ENCODE measurements at places on chromosomes 11 and 22.

DNA sequence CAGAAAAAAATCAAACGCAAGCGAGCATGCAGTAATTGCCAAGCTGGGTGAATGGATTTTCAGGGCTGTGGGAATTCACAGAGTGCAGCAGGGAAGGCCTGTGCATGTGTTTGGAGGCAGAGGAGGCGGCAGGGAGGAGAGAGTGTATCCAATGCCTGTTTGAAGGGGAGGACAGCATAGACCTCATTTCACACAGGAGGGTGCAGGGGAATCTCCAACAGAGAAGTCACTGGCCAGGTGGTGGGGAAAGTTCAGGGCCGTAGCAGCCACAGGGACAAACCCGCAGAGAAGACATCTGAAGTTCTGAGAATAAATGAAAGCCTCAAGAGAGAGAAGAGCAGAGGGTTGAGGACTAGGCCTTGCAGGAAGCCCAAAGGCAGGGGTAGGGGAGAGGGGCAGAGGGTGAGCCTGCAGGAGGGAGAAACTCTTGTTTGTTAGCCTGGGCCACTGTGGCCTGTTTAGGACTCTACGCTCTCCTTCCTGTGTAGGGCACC lies 19.2 kb upstream of the KDM2A start:
- peaks cover 19% of the 10 kb centered on the region for H3K4me1 ChIP-seq
- H3K36me3 ChIP-seq = no peaks in the 10 kb centered on the region
- no peak for DNase-seq

DNA sequence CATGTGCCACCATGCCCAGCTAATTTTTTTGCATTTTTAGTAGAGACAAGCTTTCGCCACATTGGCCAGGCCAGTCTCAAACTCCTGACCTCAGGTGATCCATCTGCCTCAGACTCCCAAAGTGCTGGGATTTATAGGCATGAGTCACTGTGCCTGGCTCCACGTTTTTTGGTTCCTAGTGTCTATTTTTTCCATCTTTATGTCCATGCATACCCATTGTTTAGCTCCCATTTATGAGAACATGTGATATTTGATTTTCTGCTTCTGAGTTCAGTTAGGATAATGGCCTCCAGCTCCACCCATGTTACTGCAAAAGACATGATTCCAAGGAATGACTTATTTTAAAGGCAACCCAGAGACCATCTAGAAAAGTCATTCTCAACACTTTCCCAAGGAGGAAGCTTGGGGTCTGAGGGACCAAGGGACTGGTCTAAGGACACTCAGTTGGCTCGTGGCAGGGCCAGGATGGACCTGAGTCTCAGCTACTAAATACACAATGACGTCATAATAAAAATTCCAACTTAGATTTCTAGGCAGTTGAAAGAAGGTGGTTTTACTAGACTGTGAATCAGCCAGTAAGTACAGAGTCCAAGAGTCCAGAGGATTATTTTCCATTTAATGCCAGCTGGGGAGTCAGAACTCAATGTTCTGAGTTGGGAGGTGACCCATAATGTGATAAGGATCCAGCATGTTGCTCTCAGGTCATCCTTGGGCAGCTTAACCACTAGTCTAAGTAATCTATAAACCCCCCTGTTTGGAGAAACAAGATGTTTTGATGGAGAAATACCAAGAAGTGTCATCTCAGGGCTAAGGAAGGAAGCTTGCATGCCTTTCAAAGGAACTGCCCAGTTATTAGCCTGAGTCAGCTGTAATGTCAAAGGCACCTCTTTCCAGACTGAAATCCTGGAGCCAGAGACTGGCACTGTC lies 39.4 kb downstream of the ABTB2 start:
- no peak overlapping the region for H3K4me3 ChIP-seq
- H3K36me3 ChIP-seq = no peaks in the 10 kb centered on the region
- H3K27me3 ChIP-seq = no peaks in the 10 kb centered on the region
- DNase-seq = no peak
- H3K27ac ChIP-seq = no peak overlapping the region

DNA sequence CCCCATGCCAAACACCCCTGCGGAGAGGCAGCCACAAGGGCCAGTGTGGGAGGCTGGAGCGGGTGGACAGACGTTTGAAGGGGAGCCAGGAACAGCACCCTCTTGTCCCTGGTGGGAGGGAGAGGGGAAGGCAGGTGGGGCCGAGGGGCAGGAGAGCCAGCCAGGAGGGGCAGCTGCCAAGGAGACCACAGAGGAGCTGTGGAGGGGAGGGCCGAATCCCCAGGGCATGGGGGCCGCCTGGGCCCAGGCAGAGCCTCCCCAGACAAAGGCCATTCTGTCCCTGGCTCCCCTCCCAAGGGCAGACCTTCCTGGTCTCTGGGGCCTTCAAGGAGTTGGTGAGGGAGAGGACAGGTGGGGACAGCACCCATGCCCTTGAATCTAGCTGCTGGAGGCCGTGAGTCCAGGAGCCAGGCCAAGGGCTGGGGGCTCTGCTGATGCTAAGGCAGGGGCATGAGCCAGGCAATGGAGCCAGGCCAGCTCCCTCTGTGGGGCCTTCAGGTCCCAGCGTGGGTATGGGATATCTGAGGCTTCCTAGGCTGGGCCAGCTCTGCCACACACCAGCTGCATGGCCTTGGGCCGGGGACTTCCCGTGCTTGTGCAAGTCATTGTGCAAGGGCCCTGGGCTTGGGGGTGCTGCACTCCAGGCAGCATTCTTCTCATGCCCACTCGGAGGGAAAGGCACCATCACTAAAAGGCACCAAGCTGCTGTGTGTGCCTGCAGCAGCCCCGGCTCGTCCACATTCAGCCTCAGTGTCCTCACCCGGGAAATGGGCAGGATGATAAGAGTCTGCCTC lies 11.4 kb downstream of the EMID1 start:
- H3K27ac ChIP-seq = no peak overlapping the region
- H3K4me3 ChIP-seq = no peak overlapping the region
- H3K27me3 ChIP-seq = peaks cover 19% of the 10 kb centered on the region

DNA sequence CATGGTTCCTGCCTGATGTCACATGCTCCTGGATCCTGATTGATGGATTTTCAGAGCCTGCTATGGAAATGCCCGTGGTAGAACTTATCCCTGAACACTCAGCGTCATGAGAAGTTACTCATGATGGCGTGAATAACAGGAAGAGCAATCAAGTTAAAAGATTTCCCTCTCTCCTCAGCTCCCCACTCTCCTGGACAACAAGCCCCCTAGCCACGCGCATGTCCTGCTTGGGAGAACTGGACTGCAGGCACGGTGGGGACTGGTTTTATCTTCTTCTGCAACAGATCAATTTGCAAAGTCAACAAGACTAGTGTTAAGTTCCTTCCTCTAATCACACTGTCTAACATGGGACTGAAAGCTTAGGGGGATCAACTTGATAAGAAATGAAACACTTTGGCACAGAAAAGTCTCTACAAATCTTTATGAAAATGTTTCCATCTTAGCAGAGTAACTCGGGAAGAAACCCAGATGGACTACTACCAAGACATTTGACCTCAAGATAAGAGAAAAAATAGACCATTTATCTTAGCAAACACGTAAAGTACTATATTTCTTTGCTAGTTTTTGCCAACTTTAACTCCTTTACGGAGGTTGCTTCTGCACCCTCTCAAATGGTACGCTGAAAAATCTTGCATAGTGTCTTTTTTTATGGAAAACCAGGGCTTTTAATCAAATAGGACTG lies 27.6 kb downstream of the POU2AF1 start:
- no peak for DNase-seq
- peaks cover 47% of the 10 kb centered on the region for H3K4me1 ChIP-seq
- H3K4me3 ChIP-seq = no peak overlapping the region
- peak overlapping the region; percentile 91 for H3K27ac ChIP-seq

- no peak for DNase-seq
- H3K4me3 ChIP-seq = no peak overlapping the region
- H3K27ac ChIP-seq = no peak overlapping the region
- H3K36me3 ChIP-seq = no peaks in the 10 kb centered on the region
- no peaks in the 10 kb centered on the region for H3K27me3 ChIP-seq
- no peaks in the 10 kb centered on the region for H3K4me1 ChIP-seq
Measured at GRCh38 chr11:127340438-127340837, 339.9 kb upstream of the KIRREL3 start.

DNA sequence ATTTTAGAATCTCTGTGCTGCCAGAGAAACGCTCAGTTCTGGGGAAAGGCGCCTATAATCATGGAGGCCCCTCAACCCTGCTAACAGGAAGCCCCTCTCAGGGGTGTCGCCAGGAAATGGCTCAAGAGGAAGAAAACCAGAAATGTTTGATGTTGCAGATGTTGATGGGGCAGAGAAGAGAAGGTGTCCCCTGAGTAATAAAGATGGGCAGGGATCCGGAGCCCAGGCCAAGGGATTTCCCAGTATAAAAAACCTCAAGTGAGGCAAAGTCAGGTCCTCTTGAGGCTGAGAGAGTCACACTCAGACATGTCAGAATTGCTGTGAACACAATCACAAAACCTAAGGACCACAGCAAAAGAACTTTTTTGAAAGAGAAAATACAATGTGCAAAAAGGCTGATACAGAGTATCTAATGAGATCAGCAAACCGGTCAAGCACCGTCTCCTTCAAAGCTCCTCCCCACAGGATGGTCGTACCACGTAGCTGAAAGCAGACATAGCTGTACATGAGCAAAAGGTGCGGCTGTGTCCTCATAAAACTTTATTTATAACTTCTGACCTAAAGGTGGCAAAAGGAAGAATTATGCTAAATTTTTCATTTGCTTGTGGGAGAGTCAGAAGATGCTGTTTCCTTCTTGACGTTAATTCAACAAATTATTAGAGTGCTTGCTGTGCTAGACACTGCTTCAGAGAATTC lies 12.2 kb downstream of the MOV10L1 start:
- peaks cover 12% of the 10 kb centered on the region for H3K27me3 ChIP-seq
- no peak overlapping the region for H3K4me3 ChIP-seq
- H3K27ac ChIP-seq = no peak overlapping the region
- H3K4me1 ChIP-seq = peaks cover 13% of the 10 kb centered on the region
- no peak for DNase-seq
- H3K36me3 ChIP-seq = no peaks in the 10 kb centered on the region

GRCh38 chr11:96227244-96227643 lies 115.8 kb downstream of the MAML2 start:
- peaks cover 33% of the 10 kb centered on the region for H3K4me1 ChIP-seq
- DNase-seq = no peak
- no peak overlapping the region for H3K27ac ChIP-seq
- H3K36me3 ChIP-seq = peaks cover 14% of the 10 kb centered on the region
- no peaks in the 10 kb centered on the region for H3K27me3 ChIP-seq
- H3K4me3 ChIP-seq = no peak overlapping the region

- no peak for DNase-seq
- no peak overlapping the region for H3K27ac ChIP-seq
- no peak overlapping the region for H3K4me3 ChIP-seq
- H3K27me3 ChIP-seq = no peaks in the 10 kb centered on the region
- peaks cover 3% of the 10 kb centered on the region for H3K4me1 ChIP-seq
Measured at GRCh38 chr22:36245805-36246356, 6.6 kb upstream of the APOL2 start.

DNA sequence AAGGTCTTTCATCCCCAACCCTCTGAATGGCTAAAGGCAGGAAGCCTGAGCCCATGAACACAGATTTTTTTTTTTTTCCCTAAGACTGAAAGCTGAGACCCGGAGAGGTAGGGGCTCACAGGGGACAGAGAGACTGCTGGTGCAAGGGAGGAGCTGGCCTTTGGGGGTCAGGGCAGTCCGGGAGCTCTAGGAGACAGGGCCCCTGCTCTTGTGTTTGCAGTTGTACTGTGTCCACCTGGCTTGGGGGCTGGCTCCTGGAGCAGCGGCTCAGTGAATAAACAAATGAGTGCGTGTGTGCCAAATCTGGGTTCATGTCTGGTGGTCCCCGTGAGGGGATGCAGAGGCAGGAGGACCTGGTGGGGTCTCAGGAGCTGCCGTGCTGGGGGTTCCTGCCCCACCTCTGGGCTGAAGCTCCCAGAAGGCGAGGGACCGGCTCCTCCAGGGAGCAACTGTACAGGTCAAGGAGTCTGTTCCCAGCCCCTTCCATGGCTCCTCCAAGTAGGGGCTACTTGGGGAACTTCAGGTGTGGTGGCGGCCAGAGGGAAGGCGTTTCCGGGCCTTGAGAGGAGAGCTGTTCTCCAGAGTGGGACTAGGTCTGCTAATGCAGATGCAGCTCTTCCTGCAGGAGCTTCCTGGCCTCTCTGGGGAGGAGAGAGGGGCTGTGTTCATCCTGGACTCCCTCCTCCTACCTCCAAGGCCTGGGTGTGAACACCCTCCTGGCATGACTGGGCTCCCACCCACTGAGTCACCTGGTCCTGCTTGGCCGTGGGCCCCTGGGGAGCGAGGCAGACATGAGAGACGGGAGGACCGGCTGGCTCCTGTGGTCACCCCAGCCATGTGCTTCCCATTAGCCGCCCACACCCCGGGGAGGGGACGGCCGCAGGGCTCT lies 57.6 kb downstream of the FBXO7 start:
- H3K27ac ChIP-seq = no peak overlapping the region
- no peaks in the 10 kb centered on the region for H3K36me3 ChIP-seq
- H3K4me1 ChIP-seq = no peaks in the 10 kb centered on the region
- H3K27me3 ChIP-seq = peaks cover 12% of the 10 kb centered on the region
- no peak overlapping the region for H3K4me3 ChIP-seq
- no peak for DNase-seq

DNA sequence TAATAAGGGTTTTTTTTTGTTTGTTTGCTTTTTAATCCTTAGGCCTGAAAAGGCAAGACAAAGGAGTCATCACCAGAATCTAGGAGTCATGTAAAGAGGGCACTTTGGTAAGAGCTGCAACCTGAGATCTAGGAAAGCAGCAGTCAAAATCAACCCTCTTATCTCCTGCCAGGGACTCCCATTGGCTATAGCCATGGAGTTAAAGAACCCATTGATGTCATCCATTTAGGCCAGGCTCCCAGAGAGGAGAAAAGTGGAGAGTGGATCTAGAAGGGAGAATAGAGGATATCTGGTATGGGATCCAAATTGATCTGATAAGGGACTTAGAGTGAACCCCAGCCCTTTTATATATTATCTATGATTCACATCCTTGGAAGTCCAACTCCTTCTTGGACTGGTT lies 35.9 kb downstream of the ZNF215 start:
- no peak overlapping the region for H3K27ac ChIP-seq
- H3K36me3 ChIP-seq = peaks cover 6% of the 10 kb centered on the region
- DNase-seq = no peak
- no peaks in the 10 kb centered on the region for H3K27me3 ChIP-seq
- H3K4me1 ChIP-seq = no peaks in the 10 kb centered on the region

DNA sequence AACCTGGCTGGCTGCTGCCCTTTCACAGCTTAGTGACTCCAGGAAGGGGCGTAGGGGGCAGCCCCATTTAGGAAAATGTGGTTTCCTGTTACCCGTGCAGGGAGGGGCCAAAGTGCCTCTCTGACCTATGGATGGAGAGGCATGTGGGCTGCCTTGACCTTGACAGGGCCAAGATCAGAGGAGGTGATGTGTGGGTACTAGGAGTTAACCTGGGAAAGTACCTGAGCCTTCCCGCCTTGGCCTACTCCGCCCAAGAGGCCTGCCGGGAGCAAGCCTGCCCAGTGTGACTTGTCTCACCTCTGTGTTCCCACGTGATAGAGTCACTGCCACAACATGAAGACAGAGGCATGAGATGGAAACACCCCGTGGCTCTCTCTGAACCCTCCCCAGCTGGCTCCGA lies 33.4 kb downstream of the GRAMD4 start:
- no peak for DNase-seq
- H3K4me1 ChIP-seq = peaks cover 21% of the 10 kb centered on the region
- peaks cover 2% of the 10 kb centered on the region for H3K36me3 ChIP-seq
- no peak overlapping the region for H3K4me3 ChIP-seq

Measured in memory B cell (primary cell).